ENCODE measurements at places on chromosomes 12 and 14.

DNA sequence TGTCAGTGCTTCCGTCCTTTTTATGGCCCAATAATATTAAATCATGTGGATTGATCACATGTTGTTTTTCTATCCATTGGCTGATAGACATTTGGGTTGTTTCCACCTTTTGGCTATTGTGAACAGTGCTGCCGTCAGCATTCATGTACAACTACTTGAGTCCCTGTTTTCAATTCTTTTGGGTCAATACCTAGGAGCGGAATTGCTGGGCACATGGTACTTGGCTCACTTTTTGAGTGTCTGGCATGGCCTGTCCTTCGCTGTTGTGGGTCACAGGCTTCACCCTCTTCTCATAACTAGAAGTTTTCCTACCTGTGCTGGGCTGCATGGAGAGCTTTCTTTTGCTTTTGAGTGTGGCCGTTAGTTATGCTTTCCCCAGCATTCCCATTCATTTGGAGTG lies 72.7 kb downstream of the DNAH10 start:
- DNase-seq, result no peak

GRCh38 chr12:8860165-8860961 lies 37.9 kb downstream of the A2ML1 start:
- no peak for DNase-seq

DNA sequence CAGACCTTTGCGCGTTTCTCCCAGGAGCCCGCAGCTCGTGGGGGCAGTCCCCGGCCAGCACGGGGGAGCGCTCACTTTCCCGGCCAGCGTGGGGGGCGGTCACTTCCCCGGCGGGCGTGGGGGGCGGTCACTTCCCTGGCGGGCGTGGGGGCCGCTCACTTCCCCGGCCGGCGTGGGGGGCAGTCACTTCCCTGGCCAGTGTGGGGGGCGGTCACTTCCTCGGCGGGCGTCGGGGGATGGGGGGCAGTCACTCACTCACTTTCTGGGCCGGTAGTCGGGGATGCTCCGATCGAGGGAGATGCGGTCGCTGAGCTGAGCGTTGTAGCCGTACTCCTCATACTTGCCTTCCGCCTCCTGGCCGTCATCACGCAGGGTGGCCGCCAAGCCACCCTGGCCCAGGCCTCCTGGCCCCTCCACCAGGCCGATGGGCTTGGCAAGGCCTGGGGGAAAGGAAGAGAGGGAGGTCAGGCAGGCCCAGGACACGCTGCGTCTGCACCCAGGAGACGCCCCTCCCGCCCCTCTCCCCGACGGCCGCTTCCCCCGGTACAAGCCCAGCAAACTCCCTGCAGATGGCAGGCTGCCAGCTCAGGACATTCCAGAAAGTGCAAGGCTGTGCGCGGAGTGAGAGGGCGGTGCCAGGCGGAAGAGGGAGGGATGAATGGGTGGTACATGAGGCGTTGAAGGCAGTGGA lies 43.3 kb downstream of the GALNT9 start:
- DNase-seq, result peak; percentile 48

DNA sequence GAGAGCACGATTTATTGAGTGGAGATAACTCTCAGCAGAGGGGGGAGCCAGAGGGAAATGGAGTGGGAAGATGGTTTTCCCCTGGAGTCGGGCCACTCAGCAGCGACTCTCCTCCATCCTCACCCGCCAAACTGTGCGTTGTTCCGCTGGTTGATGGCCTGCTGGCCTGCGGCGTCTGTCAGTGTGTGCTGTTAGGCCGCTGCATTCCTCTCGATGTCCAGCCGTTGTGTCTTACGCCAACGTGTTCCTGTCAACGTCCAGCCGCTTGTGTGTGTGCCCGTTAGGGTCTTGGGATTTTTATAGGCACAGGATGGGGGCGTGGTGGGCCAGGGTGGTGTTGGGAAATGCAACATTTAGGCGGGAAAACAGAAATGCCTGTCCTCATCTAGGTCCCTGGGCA lies 69.2 kb downstream of the PTPRQ start:
- DNase-seq, result no peak

All from HTR-8/SVneo (cell line).